Lung (tissue), 17 donors: ENCODE measurements at places on chromosomes 1 and 21.

GRCh38 chr1:95287081-95287480 is 53.1 kb downstream of the RWDD3 start:
- peak; percentile 41 for DNase-seq

DNA sequence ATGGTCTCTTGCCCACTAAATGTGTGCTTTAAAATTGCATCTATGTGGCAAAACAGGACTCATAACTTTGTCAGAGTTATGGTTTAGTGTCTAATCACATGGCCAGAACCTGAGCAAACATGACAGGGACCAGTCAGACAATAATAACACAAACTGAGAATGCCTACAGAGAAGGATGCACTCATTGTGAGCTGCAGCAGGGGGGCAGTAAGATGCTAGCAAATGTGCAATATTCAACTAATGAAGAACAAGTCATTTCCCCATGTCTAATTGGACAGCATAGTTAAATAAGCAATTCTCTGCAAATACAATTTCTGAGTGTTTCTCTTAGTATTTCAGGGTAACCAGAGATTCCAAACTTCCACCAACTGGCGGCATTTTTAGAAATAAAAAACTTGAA is 30.8 kb downstream of the SPAG17 start:
- DNase-seq = peak; percentile 44

DNA sequence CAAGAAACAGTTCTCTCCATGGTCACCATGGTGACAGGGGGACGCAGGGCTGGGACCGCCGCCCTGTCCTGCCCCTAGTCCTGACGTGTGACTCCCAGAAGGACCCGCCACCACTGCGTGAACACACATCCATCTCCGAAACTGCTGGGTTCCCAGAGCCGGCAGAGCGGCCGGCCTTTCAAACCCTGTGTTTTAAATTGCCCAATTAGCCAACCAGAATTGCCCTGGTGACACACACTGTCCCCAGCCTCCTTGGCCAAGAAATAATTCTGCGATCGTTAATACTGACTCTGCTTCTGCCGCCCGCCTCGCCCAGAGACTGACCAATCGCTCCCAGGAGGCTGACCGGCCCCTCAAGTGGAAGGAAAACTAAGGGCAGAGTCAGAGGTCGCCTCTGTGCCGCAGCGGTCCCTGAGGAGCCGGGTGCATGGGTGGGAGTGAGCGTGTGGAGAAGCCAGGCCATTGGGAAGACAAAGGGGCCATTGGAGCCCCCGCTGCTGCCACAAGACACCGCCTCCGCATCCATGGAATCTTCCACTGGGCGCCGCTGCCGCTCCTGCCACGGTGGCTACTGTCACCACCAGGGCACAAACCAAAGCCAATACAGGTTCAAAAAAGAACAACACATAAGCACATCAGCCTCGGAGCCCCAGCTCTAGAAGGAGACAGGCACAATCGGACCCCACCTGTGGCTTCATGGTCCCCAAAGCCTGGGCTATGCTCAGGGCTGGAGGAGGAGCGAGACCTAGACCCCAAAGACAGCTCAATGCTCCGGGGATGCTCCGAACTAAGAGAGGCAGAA is 273.2 kb downstream of the NPHP4 start:
- DNase-seq = no peak

DNA sequence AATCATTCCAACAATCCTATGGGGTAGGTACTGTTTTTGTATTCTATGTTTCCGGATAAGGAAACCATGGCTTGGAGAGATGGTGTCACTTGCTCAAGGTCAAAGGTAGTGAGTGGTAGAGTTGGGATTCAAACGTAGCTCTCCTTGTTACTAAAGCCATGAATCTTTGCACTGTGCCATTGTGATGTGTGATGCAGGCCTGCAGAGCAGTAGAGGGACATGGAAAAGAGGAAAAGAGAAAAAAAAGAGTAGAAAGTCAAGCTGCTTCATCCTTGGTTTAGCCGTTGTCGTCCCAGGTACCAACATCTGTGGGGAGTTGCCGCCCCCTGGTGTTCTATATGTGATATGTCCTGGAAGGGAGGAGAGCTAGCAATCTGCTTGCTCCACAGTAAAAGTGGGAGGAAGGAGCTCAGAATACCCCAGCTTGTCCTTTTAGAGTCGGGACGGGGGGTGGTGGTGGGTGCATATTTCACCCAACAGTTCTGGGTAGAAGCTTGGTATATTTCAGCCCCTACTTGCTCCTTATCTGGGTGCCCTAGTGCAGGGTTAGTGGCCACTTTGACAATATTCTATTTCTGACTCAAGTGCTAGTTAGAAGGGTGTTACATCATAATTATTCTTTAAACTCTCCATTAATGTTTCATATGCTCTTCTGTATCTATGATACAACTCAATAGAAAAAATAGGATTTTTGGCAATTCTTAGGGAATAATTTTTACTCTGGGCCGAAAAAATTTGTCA is 98.4 kb downstream of the EBNA1BP2 start:
- peak; percentile 89 for DNase-seq

DNA sequence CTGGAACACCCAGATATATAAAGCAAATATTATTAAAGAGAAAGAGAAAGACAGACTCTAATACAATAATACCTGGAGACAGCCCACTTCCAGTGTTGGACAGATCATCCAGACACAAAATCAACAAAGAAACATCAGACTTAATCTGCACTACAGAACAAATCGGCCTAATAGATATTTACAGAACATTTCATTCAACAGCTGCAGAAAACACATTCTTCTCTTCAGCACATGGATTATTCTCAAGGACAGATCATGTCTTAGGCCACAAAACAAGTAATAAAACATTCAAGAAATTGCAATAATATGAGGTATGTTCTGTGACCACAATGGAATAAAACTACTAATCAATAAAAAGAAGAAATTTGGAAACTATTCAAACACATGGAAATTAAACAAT is 398.3 kb upstream of the DUSP10 start:
- no peak for DNase-seq

- no peak for DNase-seq
These were observed 114.6 kb downstream of the ZBTB18 start for GRCh38 chr1:244165701-244166100.

DNA sequence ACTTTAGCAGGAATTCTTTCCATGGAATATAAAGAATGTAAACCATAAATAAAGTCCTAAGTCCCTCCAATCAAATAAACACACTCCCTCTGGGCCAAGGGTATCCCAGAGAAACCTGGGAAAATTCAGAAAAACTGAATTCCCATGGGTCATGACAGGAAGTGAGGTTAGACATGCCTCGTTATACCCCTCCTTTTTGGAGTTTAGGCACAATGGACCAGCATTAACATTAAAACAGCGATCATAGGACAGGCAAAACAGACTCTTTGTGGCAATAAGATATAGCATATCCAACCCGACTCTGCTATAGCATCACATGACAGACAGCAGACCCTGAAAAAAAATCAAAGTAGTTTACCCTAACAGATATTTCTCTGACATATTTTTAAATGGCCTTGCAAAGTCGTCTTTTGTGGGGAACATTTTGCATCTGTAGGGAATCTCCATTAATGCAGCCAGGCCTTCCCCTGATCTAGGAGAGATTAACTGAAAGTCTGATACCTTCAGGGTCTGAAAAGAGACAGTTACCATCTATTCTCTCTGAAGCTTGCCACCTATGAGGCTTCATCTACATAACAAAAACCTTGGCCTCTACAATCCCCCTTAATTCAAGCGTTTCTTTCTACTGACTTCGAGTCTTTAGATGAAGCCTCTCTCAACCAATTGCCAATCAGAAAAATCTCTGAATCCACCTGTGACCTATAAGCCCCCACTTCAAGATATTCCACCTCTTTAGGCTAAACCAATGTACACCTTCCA is 143.0 kb upstream of the KCNK1 start:
- no peak for DNase-seq

DNA sequence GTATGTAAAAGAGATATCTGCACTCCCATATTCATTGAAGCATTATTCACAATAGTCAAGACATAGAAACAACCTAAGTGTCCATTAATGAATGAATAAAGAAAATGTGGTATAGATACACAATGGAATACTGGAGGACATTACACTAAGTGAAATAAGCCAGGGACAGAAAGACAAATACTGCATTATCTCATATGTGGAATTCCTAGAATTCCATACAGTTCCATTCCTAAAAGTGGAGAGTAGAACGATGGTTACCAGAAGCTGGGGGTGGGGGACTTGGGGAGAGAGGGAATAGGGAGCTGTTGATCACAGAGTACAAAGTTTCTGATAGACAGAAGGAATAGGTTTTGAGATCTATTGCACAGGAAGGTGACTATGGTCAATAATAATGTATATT is 7.4 kb downstream of the TMED5 start:
- no peak for DNase-seq

GRCh38 chr1:113279776-113280391 is 110.4 kb upstream of the MAGI3 start:
- DNase-seq = no peak

DNA sequence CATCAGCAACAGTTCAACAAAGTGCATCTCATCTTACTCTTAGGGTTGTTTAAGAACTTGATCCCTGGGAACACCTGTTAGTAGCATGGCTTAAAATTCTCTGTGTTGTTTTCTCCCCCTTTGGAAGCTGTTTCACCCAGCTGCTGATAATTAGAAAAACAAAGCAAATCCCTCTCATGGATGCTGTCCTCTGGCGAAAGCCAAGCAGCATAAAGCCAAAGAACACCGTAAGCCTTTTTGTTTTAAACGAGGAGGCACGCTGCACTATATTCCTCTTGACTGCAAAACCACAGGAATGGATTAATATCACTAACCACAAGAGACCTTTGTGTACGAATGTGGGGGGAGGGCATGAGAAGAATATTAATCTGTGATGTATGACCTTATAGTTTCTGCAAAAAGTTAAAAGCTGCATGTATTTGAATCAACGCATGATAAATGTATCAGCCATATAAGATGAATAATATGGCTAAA is 923.2 kb downstream of the LTN1 start:
- DNase-seq = no peak

- DNase-seq = no peak
These were observed 231.6 kb downstream of the NFIA start for GRCh38 chr1:61313906-61314422.

DNA sequence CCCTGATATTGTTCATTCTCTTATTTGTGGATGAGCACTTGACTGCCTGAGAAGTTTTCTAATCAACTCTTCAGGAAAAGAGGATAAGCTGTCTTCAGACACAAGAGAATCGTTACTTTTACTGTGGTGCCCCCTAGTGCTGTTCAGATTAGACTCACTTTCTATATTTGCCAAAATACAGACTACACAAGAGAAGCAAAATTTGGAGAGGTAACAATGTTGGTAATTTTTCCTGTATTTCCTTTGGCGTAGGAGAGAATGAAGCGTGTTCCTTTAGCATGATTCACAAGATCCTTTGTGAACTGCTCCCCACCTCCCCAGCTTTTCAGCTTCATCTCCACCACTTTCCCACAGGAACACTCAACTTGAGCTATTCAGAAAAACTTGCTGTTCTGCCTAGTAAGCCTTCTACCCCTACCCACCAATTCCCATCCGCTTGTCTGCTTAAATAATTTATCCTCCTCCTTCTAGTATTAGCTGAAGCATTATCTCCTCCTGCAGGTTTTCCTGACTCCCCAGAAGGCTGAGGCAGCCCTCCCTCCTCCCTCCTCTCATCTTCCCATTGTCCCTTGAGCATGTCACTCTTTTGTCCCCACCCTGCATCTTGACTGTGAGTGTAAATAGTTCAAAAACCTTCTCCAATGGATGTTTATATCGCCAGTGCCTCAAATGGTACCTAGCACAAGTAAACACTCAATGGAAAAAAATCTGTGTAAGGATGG is 4.5 kb downstream of the TNFSF4 start:
- DNase-seq = peak; percentile 22

DNA sequence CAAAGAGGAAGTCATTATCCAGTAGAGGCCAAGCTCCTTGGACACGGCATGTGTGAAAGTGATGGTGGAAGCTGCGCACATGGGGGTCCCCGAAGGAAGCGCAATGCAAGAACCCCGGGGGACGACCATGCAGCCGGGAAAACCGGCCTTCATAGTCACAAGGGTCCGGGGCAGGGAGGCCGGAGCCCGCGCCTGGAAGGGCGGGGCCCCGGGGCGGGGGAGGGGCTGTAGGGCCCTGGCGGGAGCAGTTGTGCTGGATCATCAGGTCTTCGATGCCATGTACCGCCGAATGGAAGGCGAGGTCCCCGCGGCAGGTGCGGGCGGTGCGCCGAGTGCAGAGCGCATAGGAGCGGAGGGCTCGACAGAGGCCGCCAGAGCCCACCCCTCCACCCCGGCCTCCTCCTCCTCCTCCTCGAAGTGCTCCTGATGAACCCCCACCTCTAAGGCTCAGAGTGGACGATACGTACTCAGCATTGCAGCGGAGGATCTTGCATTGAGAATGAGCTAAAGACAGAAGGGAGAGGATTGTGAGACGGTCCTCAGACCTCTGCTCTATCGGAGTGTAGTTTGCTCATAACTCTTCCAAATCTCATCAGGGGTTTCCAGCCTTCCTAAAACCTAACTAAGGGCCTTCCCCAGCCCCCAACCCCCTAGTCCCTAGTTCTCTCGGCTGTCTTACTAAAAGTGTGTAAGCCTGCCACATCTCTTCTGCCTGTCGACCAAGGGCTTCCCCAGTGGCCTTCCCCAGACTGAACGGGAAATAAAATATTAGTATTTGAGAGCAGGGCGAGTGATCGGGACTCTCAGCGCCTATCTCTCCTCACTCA is 2.1 kb downstream of the HJV start:
- DNase-seq = no peak

DNA sequence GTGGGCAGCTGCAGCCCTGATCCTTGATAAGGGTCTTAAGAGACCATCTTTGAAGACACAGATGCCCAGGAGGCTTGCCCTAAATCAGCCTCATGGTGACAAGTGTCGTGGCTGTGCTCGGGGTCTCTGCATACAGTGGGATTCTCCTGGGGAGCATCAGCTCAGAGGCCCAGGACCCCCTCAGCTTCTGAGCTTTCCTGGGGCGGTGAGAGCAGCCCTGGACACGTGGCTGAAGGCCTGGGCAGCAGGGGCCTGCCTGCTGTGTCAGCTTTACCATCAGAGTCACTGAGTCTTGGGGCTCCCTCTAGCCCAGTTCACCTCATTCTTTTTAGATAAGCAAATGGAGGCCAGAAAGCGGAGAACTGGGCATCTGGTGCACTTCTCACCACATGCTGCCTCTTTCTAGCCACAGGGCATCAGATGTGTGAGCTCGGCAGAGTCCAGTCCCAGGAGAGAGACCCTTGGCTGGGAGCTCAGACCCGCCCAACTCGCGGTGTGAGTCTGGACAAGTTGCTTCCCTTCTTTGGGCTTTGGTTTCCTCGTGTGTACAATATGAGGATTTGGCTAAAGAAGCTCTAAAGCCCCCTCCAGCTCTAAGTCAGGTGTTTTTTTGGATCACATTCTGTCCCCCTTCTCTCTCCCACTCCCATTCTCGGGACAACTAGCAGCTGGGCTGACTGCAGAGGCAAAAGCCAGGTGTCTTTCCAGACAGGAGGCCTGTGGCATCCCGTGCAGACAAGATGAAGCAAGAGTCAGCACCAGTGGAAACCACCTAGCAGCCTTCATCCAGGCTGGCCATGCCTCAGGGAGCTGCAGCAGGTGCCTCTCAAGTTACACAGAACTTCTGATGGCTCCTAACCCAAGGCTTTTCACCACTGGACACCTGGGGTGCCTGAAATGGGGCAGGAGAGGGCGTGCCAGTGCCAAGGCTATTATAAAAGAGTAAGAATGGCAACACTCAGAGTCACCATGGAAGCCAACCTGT is 119.1 kb downstream of the KCNN3 start:
- DNase-seq = no peak
